Stimulated activated CD8-positive, alpha-beta memory T cell treated with anti-CD3 and anti-CD28 coated beads, Interleukin-15, amount 100 ng/mL, for 1 hour (primary cell): ENCODE measurements at places on chromosomes 1 and 21.

- no peak for DNase-seq
Observed at GRCh38 chr21:26834181-26834905, 10.9 kb downstream of the ADAMTS1 start.

- DNase-seq: no peak
Observed at GRCh38 chr1:116226017-116226416, 114.8 kb downstream of the MAB21L3 start.

DNA sequence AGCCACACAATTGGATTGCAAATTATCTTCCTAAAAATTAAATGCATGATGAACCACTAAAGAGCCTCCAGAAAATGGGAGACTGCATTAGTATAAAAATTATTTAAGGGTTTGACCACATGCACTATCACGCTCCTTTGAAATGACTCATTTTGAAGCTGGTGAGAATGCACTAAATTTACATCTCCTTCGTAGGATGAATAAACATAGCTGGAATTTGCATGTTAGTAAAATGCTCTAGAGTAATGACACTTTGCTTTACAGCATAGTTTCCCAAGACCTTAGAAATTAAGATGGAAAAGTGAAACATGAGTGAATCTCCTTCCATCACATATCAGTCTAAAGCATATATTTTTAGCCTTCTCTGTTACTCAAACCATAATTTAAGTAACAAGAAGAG is 2.4 kb downstream of the PLPPR4 start:
- no peak for DNase-seq

DNA sequence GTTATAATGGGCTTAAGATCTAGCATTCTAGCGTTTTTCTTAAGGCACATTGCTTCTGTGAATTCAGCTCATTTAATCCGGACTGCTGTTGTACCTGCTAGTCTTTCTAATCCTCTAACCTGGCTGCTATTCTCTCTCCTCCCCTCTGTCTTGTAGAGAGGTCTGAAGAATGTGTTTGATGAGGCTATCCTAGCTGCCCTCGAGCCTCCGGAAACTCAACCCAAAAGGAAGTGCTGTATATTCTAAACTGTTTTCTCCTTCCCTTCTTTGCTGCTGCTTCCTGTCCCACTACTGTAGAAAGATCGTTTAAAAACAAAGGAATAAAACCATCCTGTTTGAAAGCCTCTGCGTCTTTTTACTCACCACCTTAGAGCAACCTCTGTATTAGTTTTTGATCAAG is 37.3 kb downstream of the CDC42 start:
- no peak for DNase-seq

DNA sequence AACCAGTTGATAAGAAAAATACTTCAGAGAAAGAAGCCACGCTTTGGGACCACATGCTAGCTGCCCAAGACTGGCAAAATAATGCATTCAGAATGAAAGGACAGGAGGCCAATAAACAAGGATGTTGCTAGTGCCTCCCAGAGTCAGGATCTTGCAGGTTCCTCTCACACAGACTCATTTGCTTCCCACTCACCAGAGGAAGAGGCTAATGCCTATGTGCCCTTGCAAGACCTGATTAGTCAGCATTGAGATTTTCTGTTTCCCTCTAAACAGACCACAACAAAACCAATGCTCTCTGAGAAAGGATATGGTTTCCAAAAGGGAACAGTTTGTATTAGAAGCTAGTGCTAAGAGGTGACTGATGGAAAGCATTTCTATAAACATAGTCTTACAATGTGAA is 85.7 kb downstream of the NRDC start:
- DNase-seq: no peak

DNA sequence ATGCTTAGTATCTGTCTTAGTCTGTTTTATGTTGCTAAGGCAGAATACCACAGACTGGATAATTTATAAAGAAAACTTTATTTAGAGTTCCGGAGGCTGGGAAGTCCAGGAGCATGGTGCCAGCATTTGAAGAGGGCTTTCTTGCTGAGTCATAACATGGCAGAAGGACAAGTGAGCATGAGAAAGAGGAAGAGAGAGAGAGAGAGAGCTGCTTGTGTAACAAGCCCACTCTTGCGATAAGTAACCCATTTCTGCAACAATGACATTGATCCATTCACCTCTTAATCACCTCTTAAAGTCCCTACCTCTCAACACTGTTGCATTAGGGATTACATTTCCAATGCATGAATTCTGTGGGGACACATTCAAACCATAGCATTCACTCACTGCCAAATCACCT is 11.7 kb upstream of the MYOCOS start:
- no peak for DNase-seq

- DNase-seq: no peak
Observed at GRCh38 chr1:165854101-165854845, 26.9 kb downstream of the UCK2 start.

DNA sequence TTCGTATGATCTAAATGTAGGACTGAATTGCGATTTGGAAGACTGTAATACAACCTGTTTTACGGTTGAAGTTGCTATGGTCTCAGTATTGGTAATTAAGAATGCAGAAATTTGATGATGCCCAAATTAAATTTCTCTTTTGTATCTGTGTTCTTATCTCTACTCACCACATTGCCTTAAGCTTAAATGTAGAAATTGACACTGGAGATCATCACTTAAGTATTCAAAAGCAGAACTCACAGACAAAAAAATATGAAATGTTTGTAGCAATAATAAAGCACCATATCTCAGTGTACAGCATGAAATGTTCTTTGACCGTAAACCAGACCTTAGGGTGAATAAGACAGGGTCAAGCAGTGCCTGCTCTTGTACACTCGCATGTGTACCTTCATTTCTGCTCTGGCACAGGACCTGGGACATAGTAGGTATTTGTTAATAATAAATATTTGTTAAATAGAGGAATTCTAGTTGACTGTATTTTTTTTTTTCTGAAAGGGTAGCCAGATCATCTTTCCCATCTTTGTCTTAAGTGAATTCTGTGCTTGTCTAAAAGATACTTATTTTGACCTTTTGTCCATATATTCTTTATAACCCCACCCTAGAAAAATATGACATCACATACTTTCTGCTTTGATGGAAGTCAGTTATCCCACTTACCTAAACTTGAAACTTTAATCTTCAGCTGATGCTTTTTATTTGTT is 1.5 kb downstream of the CDC7 start:
- no peak for DNase-seq

DNA sequence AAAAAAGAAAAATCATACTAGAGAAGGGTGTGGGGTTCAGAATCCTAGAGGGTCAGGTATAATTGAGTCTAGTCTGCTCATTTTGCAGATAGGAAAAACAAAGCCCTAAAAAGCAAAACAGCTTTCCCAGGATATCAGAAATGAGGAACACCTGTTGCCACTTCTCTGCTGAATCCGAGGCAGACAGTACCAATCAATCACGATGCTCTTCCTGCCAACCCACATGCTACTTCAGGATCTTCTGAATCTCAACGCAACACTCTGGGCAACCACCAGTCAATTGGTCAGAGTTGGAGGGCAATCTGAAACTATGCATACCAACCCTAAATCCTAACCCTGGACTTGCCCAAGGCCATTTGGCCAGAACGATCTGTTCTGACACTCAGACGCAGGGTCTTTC is 128.3 kb downstream of the EPHB2 start:
- no peak for DNase-seq

DNA sequence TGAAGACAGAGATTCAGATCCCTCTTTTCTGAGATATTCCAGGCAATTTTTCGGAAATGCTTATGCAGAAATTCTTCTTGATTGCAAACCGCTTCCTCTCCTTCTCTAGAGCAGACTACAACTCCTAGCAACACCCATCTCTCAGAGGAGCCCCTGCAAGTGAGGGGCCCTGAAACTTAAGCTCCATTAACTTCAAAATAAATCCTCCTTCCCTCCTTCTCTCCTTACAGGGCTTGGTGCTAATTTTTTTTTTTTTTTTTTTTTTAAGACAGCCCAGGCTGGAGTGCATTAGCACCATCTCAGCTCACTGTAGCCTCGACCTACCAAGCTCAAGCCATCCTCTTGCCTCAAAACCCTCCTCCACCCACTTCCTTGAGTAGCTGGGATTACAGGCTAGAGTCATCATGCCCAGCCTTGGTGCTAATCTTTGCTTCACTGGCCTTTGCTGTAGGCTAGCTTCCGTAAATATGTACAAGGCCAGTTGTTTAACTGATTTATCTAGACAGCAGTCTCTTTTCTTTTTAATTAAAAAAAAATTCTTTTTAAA is 30.2 kb upstream of the SFPQ start:
- DNase-seq: no peak

DNA sequence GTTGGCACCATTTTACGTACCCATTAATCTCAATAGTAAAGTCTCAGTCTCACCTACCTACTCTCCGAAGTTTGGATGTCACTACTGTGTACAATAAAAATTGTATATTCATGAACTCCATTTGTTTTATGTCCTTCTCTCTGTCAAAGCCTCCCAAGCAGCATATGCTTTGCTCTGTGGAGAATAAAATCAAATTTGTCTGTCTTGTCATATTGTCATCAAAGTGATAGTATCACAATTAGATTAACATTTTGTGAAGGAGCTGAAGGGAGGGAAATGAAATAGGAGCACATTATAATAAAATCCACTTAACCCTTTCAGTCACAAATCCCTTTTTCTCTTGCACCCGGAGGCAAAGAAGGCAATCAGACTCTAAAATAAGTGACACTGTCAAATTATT is 177.1 kb upstream of the RRP15 start:
- DNase-seq: no peak

GRCh38 chr1:32749771-32750170 is 47.2 kb upstream of the SYNC start:
- DNase-seq: no peak

- DNase-seq: no peak
Observed at GRCh38 chr1:91381844-91382243, 22.8 kb downstream of the HFM1 start.

GRCh38 chr1:76038287-76039004 is 36.1 kb upstream of the ST6GALNAC3 start:
- no peak for DNase-seq

GRCh38 chr1:30823627-30823968 is 66.0 kb upstream of the LAPTM5 start:
- no peak for DNase-seq

GRCh38 chr1:109499661-109500536 is 6.0 kb downstream of the CYB561D1 start:
- peak; percentile 38 for DNase-seq

DNA sequence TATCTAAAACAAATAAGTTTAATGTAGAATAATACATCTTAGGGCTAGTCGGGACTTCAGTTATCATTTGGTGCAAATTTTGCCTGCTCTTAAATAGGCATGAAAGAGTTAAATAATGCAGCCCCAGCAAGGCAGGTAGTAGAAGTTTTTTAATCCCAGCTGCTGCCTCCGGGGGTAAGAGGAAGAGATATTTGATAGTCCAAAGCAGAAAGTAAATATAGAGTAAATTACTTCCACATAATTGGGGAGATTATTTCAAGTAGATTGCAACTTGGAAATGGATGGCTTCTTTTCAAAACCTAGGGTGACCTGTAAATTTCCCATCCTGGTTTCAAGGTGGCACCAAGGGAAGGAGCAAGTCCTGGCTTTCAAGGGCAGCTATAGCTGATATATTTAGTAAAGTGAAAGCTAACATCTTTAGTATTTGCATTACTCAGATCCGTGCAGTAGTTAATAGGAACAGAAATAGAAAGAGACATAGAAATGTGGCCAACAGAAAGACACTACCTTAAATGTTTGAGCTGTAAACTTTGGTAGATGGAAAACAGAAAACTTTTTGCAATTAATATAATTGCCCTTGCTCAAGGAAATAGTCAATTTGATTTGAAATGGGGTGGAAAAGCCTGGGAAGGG is 109.1 kb downstream of the LMO4 start:
- DNase-seq: no peak

DNA sequence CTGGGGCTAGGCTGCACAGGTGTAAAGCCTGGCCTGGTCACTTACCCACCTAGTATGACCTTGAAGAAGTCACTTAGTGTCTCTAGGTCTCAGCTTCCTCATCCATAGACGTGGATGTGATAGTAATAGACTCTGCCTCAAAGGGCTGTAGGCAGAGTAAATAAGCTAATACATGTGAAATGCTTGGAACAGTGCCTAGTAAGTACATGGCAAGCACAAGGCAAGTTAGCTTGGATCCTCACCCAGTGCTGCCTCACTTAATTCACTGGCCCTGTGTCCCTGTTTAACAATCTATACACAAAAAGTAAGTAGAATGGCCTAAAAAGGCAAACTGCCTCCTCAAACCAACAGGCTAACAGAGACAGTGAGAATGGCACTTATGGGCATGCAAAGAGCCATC is 167.8 kb downstream of the PIGK start:
- DNase-seq: no peak

DNA sequence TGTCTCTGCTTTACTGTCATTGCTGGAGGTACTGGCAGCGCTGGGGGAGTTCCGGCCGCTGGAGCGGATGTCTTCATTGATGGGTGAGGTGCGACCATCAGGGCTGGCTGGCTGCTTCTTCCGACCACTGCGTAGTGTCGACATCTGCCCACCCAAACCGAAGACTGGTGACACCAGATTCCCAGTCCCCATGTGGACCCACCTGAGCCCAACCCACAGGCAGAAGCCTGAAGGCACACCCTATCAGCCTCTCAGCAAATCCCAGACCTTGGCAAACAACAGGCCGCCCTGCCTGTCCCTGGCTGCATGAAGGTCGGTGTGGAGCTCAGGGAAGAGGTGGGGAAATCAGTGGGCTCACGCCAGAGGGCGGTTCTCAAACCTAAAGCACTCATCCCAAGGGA is 44.8 kb downstream of the SLC45A1 start:
- no peak for DNase-seq

- peak; percentile 7 for DNase-seq
Observed at GRCh38 chr1:16420424-16421118, 16.7 kb downstream of the SPATA21 start.

DNA sequence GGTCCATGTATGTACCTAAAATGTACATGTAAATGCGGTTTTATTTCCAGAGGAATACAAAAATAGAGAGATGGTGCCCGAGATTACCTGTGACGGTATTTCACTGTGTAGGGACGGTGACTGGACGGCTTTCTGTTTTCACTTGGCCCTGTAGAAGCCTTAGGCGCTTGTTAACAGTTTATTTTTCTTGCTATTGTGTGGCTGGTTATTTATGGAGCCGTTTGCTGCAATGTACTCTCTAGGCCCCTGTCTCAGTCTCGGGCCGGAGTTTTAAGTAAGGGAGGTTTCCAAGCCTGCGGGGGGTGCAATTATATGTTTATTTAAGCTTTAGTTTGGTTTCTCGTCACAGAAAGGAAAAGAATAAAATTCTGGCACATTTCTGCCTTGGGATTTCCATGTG is 413 bp downstream of the EFCAB7 start:
- DNase-seq: no peak
